H1 (cell line): ENCODE measurements at places on chromosomes 4 and X. TPM values are rescaled to one million over a fixed set of nuclear protein-coding genes. Genes with fewer than 3 reads are reported as not detected.

DNA sequence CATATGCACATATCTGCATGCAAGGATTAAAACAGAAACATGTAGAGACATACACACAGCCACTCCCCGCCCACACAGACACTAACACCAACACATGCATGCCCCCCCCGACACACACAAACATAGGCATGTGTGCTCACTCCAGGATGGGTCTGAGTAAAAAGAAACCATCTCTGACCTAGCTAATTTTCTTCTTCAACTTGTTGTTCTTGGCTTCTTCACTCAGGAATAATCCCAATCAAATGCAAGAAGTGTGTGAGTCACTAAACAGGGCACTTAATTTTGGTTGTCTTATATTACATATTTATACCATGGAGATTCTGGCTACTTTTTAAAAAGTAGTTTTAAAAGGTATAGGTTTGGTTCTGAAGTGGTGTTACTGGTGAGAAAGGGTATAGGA lies 28.3 kb downstream of the ENOX2 start:
- DNase-seq = no peak

DNA sequence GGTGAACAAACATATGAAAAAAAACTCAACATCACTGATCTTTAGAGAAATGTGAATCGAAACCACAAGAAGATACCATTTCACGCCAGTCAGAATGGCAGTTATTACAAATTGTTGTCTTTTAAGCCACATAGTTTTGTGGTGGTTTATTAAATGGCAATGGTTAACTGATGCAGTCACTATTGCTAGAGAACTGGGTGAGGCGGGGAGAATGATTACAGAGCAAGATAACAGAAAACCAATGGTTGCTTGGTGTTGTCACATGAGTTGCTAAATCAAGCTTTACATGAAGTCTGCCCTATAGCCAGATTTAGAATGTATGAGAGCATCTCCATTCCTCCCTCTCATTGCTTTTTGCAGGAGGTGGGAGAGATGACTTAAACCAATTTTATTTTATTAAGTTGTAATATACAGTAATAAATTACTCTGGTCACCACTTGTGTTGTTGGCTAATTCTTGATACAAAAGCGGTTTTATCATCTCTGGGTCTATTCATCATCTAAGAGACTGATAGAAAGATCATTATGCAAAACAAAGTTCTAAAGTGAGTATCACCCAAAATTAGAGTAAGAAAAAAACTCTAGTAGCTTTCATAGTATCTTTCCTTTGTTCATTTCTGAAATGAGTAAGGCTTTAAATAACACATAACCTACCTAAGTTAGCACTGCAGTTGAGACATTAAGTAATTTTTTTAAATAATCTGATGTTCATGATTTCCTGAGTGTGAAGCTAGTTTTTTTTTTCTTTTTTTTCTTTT lies 859.5 kb downstream of the STIM2 start:
- no peak for DNase-seq

DNA sequence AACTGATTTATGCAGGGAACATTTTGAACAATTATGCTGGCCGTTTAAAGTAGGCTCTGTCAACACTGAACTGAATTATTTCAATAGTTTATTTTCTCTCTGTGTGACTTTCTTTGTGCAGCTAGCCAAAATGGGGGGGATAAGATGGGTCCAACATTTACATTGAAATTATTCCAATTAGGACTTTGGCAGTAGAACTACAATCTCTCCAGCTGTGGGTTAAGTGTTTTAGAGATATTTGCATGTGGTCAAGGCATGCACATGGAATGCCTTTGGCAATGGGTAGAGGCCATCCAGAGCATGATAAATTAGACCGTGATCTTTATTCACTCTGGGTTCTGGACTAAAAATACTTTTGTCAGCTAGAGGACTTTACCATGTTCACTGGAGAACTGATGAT lies 107.9 kb upstream of the ELOVL6 start:
- DNase-seq = no peak

DNA sequence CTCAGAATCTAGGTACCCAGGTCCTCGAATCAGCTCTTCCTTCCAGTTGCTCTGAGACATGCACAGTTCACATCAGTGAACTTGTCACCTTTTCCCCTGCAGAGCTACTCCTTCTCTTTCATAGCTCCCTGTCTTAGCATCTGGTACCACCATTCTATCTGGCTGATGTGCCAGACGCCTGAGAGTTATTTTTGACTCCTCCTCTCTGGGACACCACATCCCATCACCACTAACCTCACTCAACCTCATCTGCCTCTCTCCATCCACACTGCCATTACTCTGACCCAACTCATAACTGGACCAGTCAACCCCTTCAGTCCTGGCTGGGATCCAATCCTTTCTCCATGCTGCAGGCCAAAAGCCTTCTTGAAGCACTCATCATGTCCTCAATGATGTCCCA lies 44.5 kb downstream of the SLC2A9 start:
- DNase-seq = no peak

GRCh38 chr4:147831551-147832171 lies 99.8 kb downstream of the ARHGAP10 start:
- no peak for DNase-seq

- DNase-seq = no peak
These were observed 18.5 kb downstream of the OTUD5 start for GRCh38 chrX:48938721-48939425.

GRCh38 chr4:2065106-2065930 lies 6.2 kb downstream of the NAT8L start:
- no peak for DNase-seq

DNA sequence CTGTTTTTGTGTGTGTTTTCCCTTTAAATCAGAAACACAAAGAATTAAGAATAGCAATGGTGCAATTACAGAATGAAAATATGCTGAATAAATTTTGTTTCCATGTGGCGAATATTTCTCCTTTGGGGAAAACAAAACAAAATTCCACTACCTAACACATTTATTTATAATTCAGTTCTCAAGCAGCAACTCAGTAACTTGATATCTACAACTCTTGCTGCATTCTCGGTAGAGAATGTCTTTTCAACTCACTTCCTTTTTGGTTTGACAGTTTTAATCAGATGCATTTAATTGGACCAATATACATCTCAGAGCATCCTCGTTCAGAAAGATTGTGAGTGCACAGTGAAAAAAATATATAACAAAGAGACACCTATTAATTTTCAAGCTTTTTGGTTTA lies 30.8 kb downstream of the ZNF827 start:
- DNase-seq = no peak

DNA sequence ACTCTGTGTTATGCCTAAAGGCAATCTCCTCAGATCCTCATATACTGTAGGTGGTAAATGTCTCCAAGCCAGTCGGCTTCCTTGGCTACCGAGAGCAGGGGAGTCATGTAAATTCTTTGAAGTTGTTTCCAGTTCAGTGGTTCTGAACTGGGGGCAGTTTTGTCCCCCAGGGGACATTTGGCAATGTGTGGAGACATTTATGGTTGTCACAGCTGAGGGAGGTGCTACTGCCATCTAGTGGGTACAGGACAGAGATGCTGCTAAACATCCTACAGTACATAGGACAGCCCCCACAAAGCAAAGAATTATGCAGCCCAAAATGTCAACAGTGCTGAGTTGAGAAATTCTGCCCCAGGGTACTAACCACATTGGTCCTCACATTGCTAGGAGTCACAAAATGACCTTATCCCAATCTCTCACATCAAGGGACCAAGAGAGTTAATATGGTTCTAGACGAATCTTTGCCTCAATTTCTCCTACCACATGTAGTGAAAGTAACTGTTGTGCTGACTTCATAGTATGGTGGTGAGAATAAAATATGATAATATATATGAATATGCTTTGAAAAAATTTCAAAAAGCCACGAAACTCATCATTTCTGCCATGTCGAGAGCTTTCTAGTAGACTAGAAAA lies 104.4 kb upstream of the ARHGAP24 start:
- DNase-seq = peak; percentile 63

Gene USP17L22
- total RNA-seq = not detected in 2 replicates

Gene FGF13
- 34.7 and 36.1 TPM in 2 replicates for total RNA-seq

Gene CYTL1
- total RNA-seq = 8.1 and 9.8 TPM in 2 replicates

Gene GPR143
- 18.5 and 19.3 TPM in 2 replicates for total RNA-seq

Gene MID2
- 1.6 and 1.7 TPM in 2 replicates for total RNA-seq

Gene SETD7
- total RNA-seq = 3.4 and 4.6 TPM in 2 replicates

Gene MAGEB10
- total RNA-seq = not detected in 2 replicates

Gene ALAS2
- total RNA-seq = 0.32 and 0.48 TPM in 2 replicates
